ENCODE measurements at places on chromosomes 11 and 22. TPM values are rescaled to one million over a fixed set of nuclear protein-coding genes. Genes with fewer than 3 reads are reported as not detected.

- no peaks in the 10 kb centered on the region for H3K27me3 ChIP-seq
- peaks cover 3% of the 10 kb centered on the region for H3K4me1 ChIP-seq
Observed at GRCh38 chr11:73233211-73233610, 15.1 kb downstream of the P2RY2 start.

- no peaks in the 10 kb centered on the region for H3K4me1 ChIP-seq
- no peaks in the 10 kb centered on the region for H3K36me3 ChIP-seq
- DNase-seq, result no peak
- no peak overlapping the region for H3K4me3 ChIP-seq
- H3K27me3 ChIP-seq, result peaks cover 2% of the 10 kb centered on the region
- no peak overlapping the region for H3K27ac ChIP-seq
Observed at GRCh38 chr11:79506734-79507344, 66.0 kb upstream of the TENM4 start.

DNA sequence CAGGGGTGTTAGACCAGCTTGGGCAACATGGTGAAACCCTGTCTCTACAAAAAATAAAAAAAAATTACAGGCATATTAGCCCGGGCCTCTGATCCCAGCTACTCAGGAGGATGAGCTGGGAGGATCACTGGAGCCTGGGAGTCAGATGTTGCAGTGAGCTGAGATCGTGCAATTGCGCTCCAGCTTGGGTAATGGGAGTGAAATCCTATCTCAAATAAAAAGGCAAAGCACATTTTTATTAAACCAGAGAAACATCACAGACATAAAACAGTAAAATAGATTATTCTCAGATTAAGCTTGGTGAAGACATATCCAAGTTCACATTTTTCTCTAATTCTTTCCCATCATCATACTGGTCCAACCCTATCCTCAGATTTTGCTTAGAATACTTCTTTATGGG is 30.1 kb upstream of the XBP1 start:
- H3K27me3 ChIP-seq, result no peaks in the 10 kb centered on the region
- H3K27ac ChIP-seq, result no peak overlapping the region
- H3K36me3 ChIP-seq, result no peaks in the 10 kb centered on the region
- no peaks in the 10 kb centered on the region for H3K4me1 ChIP-seq

Gene OR8G1
- total RNA-seq, result not detected

GRCh38 chr11:63683133-63683991 is 2.1 kb downstream of the RTN3 start:
- H3K36me3 ChIP-seq, result peaks cover 1% of the 10 kb centered on the region
- DNase-seq, result peak; percentile 66
- H3K4me3 ChIP-seq, result peak overlapping the region; percentile 76

GRCh38 chr11:100525635-100526034 is 161.5 kb upstream of the ARHGAP42 start:
- H3K4me3 ChIP-seq, result no peak overlapping the region
- no peaks in the 10 kb centered on the region for H3K36me3 ChIP-seq
- H3K27me3 ChIP-seq, result no peaks in the 10 kb centered on the region
- no peak for DNase-seq
